ENCODE measurements at places on chromosomes 2 and 18. TPM values are rescaled to one million over a fixed set of nuclear protein-coding genes. Genes with fewer than 3 reads are reported as not detected.

The TBR1 gene
- total RNA-seq, result not detected

The NEURL3 gene
- total RNA-seq, result not detected

The NT5DC4 gene
- not detected for total RNA-seq

The EMILIN1 gene
- total RNA-seq, result 0.32 TPM

The ERMN gene
- 11.6 TPM for total RNA-seq

The NTSR2 gene
- not detected for total RNA-seq

The IL36G gene
- not detected for total RNA-seq

The EFR3B gene
- total RNA-seq, result not detected

The MYL12A gene
- 500 TPM for total RNA-seq

The VWC2L gene
- not detected for total RNA-seq

The GRHL1 gene
- 0.60 TPM for total RNA-seq

The MAPK4 gene
- total RNA-seq, result not detected

Data from T-helper 17 cell (primary cell).